ENCODE measurements at places on chromosomes 3 and 15.

- DNase-seq, result no peak
These were observed 153.4 kb upstream of the SMAD3 start for GRCh38 chr15:66912001-66912400.

- no peak for DNase-seq
These were observed 71.9 kb downstream of the MRPL46 start for GRCh38 chr15:88395241-88395640.

DNA sequence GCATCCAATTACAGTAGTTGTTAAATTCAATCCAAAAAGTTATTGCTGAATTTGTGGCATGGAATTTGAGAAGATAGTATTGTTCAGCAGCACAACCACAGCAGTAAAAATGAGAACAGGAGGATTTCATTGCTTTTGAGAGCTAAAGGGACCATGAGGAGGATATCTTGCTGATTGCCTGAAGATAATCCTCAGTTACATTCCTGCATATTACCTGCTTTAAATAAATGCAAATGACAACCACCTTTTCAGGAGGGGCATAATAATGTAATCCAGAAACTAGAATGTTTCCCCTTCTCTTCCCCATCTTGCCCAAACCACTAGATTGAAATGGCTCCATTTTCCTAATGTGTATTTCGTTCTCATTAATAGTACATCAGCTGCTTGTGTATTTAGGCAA is 35.2 kb upstream of the SLC2A2 start:
- no peak for DNase-seq

GRCh38 chr15:55250392-55250791 is 39.2 kb downstream of the RAB27A start:
- DNase-seq, result no peak

DNA sequence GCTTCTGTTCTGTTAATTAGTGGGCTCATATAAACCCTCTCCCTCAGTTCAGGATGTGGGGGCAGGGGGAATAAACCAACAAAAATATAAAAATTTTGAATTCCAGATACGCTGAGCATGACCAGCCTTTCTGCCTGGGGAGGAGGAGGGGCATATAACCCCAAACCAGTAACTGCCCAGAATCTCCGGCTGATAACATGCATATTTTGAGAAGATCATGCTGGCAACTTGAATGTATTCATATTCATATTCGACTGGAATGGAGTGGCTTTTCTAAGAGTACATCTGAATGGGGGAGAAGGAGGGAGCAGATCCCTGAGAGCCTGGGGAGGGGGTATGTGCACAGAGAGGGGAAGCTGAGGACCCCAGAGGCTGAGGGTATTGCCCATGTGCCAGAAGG is 54.5 kb upstream of the LCTL start:
- DNase-seq, result no peak

DNA sequence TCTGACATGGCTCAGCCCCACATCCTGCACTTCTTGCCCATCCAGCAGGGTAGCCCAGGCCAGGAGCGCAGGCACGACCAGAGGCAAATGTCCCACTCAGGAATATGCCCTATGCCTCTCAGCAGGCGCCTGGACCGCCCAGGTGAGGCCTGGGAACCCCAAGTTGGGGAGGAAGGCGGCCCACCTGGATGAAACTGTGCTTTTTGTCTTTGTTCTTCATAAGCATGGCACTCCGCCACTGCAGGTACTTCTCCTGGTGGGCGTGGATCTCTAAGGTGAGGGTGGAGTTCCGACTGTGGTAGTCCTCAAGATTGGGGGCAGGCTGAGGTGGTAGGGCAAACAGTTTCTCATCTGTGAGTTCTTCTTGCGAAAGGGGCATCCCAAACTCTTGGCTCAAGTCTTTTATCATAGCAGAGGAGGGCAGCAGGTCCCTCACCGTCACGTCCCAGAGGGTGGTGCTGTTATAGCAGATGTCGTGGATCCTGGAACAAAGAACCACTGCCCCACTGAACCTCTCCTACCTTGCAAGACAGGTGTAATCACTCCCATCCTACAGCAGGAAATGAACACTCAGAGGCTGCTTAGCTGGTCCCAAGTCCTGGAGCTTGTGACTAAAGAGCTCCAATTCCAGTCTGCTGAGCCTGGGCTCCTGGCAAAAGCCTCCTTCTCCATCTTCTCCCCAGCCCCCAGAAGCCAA is 53.2 kb downstream of the ACAD9 start:
- no peak for DNase-seq

- DNase-seq, result no peak
These were observed 326.8 kb upstream of the ROBO1 start for GRCh38 chr3:80094589-80094988.

GRCh38 chr3:17626395-17626794 is 116.0 kb downstream of the TBC1D5 start:
- DNase-seq, result no peak

DNA sequence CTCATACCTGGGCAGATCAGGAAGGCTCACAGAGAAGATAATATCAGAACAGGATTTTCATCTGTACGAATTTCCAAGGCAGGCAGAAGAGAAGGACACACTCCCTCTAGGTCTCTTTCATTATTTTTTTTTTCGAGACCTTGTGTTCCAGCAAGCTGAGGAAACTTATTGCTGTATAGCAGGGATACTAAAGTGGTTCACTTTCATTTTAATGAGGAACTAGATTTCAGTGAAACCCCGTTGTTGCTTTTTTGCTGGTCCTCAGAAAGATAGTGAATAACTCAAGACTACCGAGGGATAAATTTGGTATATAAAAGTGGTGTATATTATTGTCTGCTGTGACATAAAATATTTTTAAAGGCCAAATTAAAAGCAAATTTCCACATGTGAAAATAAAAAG is 24.6 kb downstream of the MEIS2 start:
- no peak for DNase-seq

DNA sequence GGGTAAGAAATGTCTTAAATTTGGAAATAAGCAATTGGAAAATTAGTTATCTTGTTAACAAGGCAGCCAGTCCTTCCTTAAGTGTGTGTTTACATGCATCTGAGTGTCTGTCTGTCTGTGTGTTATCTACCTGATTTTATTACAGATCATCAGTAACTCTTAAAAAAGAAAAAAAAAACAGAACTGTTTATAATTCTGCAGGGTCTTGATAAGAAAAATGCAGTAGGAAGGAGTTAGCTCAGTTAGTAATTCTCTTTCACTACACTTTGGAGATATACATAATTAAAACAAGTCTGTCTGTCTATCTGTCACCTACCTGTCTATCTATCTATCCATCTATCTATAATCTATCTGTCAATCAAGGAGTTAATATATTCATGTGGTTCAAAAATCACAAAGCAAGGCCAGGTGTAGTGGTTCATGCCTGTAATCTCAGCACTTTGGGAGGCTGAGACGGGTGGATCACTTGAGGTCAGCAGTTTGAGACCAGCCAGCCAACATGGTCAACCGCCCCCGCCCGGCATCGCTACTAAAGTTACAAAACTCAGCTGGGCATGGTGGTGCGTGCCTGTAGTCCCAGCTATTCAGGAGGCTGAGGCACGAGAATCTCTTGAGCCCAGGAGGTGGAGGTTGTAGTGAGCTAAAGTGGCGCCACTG is 135.5 kb upstream of the SGO1 start:
- no peak for DNase-seq

DNA sequence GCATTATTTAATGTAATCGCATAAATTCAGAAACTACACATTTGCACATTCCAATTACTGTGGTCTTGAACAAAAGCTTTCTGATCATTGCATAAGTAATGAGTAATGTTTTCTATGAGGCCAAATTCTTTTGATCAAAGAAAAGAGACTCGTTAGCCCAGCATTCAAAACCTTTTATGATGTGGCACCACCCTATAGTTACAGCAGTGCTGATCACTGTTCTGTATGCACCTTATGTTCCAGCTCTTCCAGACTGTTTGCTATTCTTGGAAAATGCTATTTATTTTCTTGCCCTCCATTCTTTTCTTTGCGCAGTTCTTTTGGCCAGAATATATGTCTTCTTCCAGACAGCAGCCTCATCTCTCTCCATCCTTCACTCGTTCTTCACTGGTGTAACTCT is 42.3 kb downstream of the MAP3K13 start:
- DNase-seq, result no peak

DNA sequence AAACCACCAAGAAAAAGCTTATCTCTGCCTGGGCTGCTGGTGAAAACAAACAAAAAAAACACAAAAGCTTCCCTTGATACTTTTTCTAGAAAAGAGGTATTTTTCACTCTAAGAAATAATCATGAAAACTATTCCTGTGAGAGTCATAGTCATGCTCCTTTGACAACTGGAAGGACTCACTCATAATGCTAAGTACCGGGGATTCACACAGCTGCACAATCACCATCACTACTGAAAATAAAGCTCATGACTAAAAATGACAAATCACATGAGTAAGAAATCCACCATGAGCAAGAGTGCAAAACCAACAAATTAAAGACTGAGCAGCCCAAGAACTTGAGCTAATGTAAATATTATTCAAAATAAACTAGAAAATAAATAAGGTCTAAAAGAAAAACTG is 10.6 kb upstream of the POU1F1 start:
- no peak for DNase-seq

DNA sequence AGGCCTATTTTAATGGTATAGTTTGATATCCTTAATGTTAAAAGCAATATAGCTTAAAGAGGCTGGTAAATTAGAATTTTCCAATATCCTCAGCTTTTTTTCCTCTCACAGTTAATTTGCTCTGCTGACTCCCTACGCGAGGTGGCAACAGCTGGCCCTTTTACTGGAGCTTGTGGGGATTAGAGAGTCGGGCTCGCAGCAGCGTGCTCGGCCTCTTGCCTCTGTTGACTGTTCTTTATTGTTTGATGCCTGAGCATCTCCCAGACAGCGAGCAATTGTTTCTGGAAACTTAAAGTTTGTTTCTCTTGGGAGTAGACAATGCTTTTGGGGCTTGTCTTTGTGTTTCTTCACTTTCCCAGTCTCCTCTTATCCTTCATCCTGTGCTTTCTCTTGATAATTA is 80.8 kb downstream of the OPA1 start:
- peak; percentile 39 for DNase-seq

DNA sequence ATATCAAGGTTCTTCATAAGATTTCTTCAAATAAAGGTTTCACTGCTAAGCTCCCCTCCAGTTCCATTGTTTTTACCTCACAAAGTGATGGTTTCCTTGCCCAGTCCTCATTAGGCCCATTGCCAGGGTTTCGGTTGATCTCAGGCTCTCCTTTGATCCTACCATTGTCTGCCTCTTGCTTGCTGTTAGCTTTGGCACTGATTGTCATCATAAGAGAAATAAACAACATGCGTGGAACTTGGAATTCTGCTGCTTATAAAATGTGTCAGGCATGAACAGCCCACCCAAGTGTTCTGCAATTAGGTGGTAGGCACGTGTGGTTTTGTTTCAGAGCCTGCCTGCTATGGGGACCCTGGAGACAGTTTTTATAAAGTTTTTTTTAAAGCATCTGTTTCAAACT is 107.6 kb upstream of the BFSP2 start:
- DNase-seq, result no peak

GRCh38 chr15:98658831-98659699 is 10.7 kb downstream of the IGF1R start:
- DNase-seq, result peak; percentile 7

- no peak for DNase-seq
These were observed 277.6 kb upstream of the NAALADL2 start for GRCh38 chr3:174581558-174581957.

DNA sequence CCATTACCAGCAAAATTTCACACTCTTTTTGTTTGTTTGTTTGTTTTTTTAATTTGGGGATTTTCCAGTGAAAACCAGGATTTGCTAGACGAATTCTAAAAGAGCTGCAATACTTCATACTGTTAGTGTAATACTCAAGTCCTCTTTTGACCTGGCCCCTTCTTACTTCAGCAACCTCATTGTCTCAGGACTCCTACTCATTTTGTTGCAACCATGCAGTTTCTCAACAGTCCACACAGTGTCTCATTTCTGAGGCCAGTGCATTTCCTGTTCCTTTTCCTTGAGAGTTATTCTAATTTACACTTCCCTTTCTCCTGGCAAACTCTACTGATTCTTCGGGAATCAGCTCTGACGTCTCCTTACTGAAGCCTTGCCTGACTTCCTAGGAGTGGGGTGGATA is 35.6 kb downstream of the NSUN3 start:
- DNase-seq, result no peak
